CD4-positive, alpha-beta T cell treated with Interferon gamma for 1 hour (primary cell): ENCODE measurements at places on chromosomes 11 and 22.

- DNase-seq, result no peak
Observed at GRCh38 chr11:119585043-119585781, 143.8 kb downstream of the NECTIN1 start.

DNA sequence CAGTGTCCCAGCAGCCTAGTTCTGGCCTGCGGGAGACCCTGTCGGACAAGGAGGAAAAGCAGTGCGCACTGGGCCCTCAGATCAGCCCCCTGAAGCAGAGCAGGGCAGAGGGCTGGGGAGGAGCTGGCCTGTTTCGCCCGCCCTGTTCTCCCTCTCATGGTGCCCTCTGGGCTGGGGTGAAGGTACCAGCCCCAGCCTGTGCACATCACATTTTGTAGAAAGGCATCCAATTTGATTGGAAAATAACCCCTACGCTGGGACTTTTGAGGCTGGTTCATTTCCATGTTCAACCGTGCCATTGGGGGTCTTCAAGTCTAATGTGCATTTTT, 832 bp upstream of the NAP1L4 start:
- no peak for DNase-seq

GRCh38 chr11:34001557-34002064, 49.9 kb upstream of the CAPRIN1 start:
- DNase-seq, result no peak

- DNase-seq, result no peak
Observed at GRCh38 chr11:15212876-15213275, 98.2 kb downstream of the INSC start.

GRCh38 chr22:39173787-39174497, 21.5 kb upstream of the CBX7 start:
- DNase-seq, result peak; percentile 69

- DNase-seq, result peak; percentile 10
Observed at GRCh38 chr11:67053896-67054329, 2.7 kb upstream of the RHOD start.

DNA sequence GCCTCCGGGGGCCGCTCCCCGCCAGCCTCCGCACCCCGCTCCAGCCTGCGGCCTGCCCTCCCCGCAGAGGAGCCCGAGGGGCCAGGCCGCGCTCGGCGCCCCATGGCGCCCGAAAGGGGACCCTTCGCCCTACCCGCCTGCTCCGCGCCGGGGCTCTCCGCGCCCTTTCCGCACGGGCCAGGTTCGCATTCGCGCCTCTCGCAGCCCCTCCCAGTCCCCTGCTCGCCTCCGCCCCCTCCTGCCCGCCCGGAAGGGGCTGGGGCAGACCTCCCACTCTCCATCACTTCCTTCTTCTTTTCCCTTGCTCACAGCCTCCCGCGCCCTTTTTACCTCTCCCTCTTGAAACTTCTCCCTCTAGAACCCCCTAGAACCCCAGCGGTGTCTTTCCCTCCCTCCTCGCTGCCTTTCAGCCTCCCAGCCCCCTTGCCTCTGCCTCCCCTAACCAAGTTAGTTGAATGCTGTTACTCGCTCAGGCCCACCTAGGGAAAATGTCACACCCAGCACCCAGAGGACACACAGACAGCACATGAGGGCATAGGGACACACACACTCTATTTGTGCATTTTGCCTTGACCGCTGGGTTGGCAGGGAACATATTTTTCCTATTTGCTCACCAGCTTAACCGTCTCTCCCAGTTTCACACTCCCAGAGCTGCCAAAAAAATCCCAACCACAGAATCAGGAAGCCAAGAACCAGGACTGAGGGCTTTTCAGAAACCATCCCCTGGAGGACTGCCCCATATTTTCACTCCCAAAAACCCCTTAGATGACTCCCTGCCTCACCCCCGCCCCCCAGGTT, at the start of gene SLC43A3:
Gene SLC43A3 (minus strand): TSS at position 193 of the 798 bp plus-strand sequence. CDS start 949 bp downstream, outside the sequence.
- peak; percentile 69 for DNase-seq

DNA sequence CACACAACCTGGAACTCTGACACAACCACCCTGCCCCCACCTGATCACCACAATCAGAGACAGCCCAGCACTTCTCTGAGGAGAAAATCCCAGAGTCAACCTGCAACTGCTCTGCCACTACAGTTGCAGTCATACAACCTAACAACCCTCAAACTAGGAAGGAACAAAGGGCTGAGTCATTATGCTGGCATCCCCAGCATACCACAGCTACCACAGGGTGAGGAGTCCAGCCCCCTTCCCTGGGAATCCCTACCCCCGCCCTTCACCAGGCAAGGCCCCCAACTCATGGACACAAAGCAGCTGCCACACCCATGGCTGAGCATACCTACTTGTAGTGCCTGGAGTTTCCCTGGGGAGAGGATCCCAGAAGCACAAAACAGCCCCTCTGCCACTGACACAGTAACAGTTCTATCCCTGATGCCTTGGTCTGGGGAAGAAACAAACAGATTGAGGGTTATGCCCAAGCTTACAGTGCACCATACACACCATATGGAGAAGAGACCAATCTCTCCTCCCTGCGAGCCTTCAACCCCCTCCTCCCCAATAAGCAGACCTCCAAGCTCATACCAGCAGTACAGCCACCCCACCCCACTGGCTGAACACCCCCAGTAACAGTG, 68.5 kb upstream of the C11orf58 start:
- DNase-seq, result no peak

DNA sequence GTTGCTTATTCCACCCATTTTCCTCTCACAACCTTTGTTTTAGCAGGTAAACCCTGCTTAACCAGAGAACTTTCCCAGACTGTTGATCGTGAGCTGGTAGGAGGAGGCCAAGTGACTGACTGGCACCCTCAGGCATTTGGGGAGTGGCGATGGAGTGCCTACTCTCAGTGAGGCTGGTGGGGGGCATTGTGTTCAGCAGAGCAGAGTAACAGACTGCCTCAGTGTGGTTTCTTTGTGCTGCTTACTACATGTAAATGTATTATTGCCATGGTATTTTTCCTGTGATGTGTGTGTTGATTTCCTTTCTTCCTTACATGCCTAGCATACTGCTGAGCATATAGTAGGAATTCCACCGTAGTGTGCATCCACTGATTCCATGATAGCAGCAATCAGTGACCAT, 2.6 kb downstream of the MARK2 start:
- no peak for DNase-seq

DNA sequence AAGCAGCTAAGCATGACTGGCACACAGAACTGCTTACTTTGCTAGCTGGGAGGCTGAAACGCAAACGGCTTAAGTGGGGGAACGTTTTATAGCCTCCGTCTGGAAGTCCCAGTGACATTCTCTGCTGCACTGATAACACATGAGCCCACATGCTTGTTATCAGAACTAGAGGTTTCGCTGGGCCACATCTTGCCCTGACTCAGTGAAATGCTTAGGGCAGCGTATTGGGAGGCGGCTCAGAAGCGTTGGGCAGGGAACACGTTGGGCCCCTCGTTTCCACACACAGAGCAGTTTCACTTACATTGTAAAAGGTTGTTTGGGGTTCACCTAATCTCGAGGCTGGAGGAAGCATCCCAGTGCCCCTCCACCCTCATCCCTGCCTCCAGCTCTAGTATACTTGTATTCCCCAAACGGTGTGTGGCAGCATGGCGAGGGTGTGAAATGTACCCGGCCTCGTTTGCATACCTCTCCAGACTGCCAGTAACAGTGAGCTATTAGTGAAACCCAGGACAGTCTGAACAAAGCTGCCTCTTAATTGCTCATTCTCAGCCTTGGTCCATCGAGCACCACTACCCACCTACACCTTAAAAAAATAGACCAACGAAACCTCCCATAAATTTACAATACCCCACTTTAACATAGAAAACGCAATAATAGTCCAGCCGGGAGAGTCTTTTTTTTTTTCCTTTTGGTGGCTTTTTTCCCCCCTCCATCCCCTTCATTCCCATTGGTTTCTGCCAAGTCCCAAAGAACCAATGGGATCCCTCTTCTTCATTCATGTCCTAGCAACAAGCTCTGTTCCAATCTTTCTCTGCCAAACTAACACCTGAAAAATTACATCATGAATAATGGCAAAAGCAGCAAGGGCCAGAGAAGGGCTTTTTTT, 218.8 kb upstream of the SORL1-AS1 start:
- DNase-seq, result no peak

GRCh38 chr22:19705181-19705934, 8.9 kb upstream of the SEPTIN5 start:
- no peak for DNase-seq

- DNase-seq, result no peak
Observed at GRCh38 chr11:64044730-64045393, 9.1 kb downstream of the FLRT1 start.

DNA sequence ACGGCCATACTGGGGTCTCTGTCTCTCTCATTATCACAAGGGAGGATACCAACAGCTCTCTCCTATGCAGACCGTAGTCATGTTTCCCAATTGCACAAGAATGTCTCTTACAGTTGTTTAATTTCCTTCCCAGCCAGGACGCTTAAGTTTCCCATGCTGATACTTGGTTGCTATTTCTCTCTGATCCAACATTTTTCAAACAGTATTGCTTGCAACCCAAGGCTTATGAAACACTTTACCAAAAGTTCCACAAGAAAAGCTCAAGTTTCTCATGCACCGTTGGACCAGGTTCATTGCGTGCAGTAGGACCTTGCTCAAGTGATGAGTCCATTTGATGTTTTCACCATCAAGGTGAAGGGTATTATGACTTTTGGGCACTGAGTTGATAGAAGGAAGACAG, 46.6 kb downstream of the GGTLC2 start:
- no peak for DNase-seq

DNA sequence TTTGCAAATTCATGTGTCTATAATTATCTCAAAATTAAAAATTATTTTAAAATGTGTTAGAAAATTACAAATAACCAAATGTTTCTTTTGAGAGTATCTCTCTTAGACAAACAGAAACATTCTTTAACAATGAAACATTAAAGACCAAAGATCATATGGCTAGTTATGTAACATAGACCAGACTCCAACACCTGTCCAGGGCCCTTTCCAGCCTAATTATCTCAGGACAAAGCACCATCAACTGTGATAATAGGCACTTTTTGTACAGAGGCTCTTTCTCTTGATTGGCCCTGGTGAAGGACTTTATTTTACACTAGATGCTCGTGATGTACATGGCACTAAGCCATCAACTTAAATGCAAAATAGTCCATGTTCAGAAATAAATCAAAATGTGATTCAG, 5.0 kb upstream of the PLEKHA7 start:
- no peak for DNase-seq

- no peak for DNase-seq
Observed at GRCh38 chr22:30830907-30831306, 136.2 kb downstream of the OSBP2 start.

- DNase-seq, result no peak
Observed at GRCh38 chr11:46560300-46560991, 33.4 kb downstream of the AMBRA1 start.

- no peak for DNase-seq
Observed at GRCh38 chr22:50722716-50723428, 15.1 kb upstream of the ACR start.

DNA sequence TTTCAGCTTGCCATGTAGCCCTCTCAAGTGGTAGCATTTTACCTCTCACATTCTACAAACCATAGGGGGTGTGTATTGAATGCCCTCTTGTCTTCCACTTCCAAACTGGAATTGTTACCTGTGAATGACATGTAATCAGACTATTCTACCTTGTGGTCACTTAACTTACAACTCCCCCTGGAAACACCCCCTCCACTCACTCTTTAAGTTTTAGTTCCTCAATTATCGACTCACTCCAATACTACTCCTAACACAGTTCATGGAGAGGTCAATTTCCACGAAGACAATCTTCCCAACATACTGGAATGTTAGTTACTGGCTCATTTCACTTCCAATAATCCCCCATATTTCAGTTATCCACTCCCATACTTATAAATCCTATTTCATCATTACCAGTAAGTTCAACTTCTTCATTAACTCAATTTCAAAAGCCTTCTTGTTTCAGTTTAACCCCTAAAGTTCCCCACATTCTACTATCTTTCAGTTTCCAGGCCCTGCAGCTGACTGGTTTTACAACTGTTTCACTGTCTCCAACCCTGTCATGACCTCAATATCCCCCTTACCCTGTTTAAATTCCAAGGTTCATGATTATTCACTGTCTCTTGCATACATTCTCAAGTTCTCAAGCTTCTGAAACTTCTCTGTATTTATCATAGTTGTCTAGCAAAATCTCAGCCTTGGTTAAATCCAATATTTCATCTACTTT, 92.5 kb downstream of the C11orf87 start:
- no peak for DNase-seq

- DNase-seq, result no peak
Observed at GRCh38 chr11:2587132-2587930, 112.5 kb downstream of the KCNQ1OT1 start.

DNA sequence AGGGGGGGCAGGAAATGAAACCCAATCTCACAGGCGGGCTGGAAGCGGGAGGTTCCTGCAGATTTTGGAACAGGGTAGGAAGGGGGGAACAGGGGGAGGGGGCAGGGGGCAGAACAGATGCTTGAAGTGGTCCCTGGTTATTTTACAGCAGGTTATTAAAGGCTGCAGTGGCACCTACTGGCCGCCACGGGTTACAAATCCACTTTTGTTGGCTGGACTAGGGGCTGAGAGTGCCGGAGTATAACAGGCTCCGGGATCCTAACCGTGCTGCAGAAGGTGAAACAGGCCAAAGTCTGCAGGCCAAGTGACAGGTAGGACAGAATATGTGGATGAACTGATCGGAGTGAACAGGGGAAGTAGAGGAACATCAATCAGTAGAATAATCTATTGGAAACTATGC, 2.5 kb downstream of the ROBO3 start:
- DNase-seq, result no peak

- DNase-seq, result no peak
Observed at GRCh38 chr22:49124608-49125007, 703.1 kb downstream of the BRD1 start.

GRCh38 chr11:19934828-19935259, 222.2 kb downstream of the NAV2 start:
- no peak for DNase-seq

- no peak for DNase-seq
Observed at GRCh38 chr22:48645766-48646165, 1181.9 kb downstream of the BRD1 start.

GRCh38 chr11:75533896-75534258, 8.1 kb upstream of the GDPD5 start:
- DNase-seq, result no peak

GRCh38 chr11:45658292-45658991, 7.0 kb downstream of the CHST1 start:
- DNase-seq, result no peak

- DNase-seq, result no peak
Observed at GRCh38 chr22:42695294-42695693, 25.4 kb downstream of the A4GALT start.

DNA sequence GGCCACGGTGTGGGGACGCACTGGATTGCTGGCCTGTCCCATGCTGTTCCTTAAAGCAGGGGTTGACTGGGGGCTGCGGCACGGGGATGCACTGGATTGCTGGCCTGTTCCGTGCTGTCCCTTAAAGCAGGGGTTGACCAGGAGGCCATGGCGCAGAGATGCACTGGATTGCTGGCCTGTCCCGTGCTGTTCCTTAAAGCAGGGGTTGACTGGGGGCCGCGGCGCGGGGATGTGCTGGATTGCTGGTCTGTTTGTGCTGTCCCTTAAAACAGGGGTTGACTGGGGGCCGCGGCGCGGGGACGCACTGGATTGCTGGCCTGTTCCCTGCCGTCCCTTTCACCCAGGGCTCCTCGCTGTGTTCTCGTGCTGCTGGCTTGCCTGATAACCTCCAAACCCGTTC, 383.4 kb downstream of the TBC1D22A start:
- no peak for DNase-seq
